ENCODE measurements at places on chromosomes 13 and 19. TPM values are rescaled to one million over a fixed set of nuclear protein-coding genes. Genes with fewer than 3 reads are reported as not detected.
A peak's percentile ranks its signal among the peaks of the same experiment; 100 is the strongest.

GRCh38 chr13:37202264-37202663 lies 96.8 kb upstream of the CSNK1A1L start:
- DNase-seq, result no peak

TIMM44 gene
- 66.5 TPM for total RNA-seq

DNA sequence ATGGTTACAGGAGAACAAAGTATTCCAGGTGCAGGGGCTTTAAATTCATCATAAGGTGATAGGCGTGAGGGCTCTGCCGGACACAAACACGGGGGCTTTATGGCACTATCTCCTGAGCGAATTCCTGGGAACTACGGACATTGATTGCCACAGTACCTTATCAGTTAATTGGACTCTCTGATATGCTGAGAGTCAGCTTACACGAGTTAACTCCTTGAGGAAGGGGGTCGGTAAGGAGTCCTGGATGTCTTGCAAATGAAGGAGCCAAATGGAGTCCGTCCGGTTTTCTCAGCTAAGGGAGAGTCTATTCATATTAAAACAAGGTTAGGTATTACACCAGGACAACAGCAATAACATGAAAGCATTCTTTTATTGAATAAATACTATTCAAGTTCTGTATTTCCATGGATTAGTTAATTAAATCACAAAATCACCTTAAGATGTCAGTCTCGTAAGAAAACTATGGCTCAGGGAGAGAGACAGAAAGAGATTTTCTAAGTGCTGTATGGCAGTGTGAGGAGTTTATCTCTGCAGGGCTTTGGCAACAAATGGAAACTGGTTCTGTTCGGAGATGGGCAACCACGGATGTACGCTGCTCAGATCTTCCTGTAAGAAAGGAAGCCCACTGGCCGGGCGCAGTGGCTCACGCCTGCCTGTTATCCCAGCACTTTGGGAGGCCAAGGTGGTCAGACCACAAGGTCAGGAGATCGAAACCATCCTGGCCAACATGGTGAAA lies 26.2 kb upstream of the HIF3A start:
- no peak for DNase-seq

- DNase-seq, result no peak
Observed at GRCh38 chr13:77305266-77305665, 21.6 kb downstream of the MYCBP2 start.

- DNase-seq, result peak; percentile 67
Observed at GRCh38 chr13:108176685-108177274, 38.6 kb downstream of the LIG4 start.

RUBCNL gene
- 0.74 TPM for total RNA-seq

GRCh38 chr13:30299786-30300185 lies 7.6 kb downstream of the KATNAL1 start:
- DNase-seq, result no peak

KLK7 gene
- total RNA-seq, result not detected

DNA sequence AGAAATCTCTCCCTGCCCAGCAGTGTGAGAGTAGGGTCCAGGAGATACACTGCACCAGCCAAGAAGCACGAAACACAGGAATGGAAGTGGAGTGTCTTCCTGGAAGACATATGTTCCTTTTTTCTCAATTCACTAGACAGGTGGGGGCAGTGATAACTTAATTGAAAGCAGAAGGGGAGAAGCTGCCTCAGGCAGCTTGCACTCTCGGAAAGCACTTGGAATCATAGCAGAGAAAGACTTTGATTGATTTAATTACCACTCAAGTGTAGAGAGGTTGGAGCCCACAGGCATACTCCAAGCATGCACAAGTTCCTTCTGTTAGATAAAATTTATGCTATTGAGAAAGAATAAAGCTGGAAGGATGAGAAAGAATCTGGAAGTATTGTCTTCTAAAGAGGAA lies 249.4 kb downstream of the SLITRK6 start:
- DNase-seq, result no peak

SPATA13 gene
- 50.8 TPM for total RNA-seq

DBP gene
- 10.4 TPM for total RNA-seq

- DNase-seq, result no peak
Observed at GRCh38 chr19:805166-805551, 7.9 kb downstream of the PTBP1 start.

SLC1A6 gene
- total RNA-seq, result not detected

ZNF724 gene
- 13.6 TPM for total RNA-seq

DNA sequence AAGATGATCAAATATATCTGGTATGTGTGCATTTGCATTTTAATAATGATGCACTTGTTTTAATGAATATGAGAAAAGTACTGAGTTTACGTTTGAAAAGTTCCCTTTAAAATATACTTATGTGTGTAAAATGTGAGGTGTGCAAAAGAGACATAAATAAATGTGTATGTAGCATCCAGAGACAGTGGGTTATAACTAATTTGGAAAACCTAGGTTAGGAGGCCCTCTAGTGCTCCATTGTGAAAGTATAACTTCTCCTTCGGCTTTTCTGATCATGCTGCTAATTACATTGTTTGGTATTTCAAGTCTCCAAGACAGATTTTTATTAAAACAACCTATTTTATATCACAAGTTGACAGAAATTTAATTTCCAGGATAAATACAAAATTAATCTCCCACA lies 30.1 kb downstream of the SCEL start:
- no peak for DNase-seq

DNA sequence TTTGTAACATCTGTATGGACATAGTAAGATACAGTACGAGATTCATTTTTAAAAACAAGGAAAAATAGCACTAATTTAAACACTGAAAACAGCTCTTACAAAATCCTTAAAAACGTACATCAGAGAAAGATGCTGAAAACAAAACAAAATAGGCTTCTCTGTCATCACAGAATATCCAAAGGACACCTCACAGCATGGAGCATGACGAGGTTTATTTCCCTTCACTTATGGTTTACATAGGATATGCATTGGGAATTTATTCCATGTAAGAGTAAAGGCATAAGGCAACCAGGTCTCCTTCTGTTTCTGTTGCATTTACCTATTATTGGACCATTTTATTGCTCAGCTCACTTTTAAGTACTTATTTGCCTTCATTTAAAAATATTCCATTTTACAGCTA lies 3.0 kb downstream of the KCTD12 start:
- DNase-seq, result no peak

GPR12 gene
- total RNA-seq, result not detected

ZNF525 gene
- total RNA-seq, result 19.9 TPM

SYT3 gene
- total RNA-seq, result not detected

GRCh38 chr13:34748073-34748472 lies 194.0 kb upstream of the NBEA start:
- no peak for DNase-seq
